ENCODE measurements at places on chromosomes 11 and 22. TPM values are rescaled to one million over a fixed set of nuclear protein-coding genes. Genes with fewer than 3 reads are reported as not detected.

Gene ST14
- total RNA-seq, result not detected

Gene PLAAT2
- total RNA-seq, result 0.17 TPM

Gene CNTF
- total RNA-seq, result 1.5 TPM

Gene TSKU
- total RNA-seq, result 3.0 TPM

Gene SYT9
- 0.33 TPM for total RNA-seq

Gene CCDC88B
- 1.5 TPM for total RNA-seq

Gene APOL4
- 2.7 TPM for total RNA-seq

Gene CARNS1
- 0.22 TPM for total RNA-seq

Gene TPCN2
- 12.0 TPM for total RNA-seq

Gene APBB1
- 24.9 TPM for total RNA-seq

Gene TRPC6
- total RNA-seq, result 44.4 TPM

Gene CNTN5
- not detected for total RNA-seq

Gene TRPM5
- not detected for total RNA-seq

Gene RFPL2
- total RNA-seq, result 0.09 TPM

Gene RHOD
- total RNA-seq, result 15.3 TPM

Gene EWSR1
- 135 TPM for total RNA-seq

Gene C11orf42
- total RNA-seq, result not detected

Gene DNHD1
- 1.4 TPM for total RNA-seq

Gene SOX6
- total RNA-seq, result under 0.01 TPM

Gene BCR
- total RNA-seq, result 162 TPM

Gene GLB1L2
- total RNA-seq, result 0.34 TPM

Gene LRRC32
- 34.5 TPM for total RNA-seq

Gene CBLIF
- total RNA-seq, result not detected

Gene MS4A10
- total RNA-seq, result not detected

Gene THY1
- total RNA-seq, result 3.7 TPM

Gene CREBZF
- total RNA-seq, result 31.4 TPM

Gene GRIK4
- total RNA-seq, result not detected

Gene C11orf21
- not detected for total RNA-seq

Gene RIC3
- not detected for total RNA-seq

Gene TRIM66
- 8.2 TPM for total RNA-seq

Gene IZUMO1R
- not detected for total RNA-seq
